ENCODE measurements at places on chromosomes 16 and 17.

GRCh38 chr17:46942441-46943217, 19.7 kb downstream of the GOSR2 start:
- no peak for DNase-seq

DNA sequence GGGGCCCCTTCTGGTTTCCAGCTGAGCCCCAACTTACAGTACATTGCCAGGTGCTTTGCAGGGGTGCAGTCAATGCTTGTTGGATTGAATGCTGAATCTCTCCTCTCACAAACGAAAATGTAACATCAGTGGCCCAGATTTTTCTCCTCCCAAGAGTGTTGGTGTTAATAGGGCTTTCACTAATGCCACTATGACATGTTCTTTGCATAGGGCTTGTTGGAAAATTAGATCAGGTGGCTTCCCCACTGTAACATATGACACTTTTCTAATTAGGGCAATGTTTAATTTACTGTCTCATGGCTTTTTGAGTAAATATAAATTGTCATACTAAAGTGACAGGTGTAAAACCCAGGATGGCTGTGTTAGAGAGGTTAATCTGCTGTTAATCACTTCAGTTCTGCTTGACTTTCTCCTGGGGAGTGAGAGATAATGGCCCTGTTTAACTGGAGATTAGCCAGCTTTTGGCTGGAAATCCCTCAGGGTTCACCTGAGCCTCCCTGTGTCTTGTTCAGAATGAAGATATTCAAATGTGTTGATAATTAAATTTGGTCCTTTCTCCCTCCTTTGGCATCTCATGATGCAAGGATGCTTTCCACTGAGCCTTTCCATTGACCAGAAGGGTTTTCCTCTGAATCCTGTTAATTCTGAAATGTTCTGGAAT, 502.3 kb downstream of the RBFOX1 start:
- no peak for DNase-seq

DNA sequence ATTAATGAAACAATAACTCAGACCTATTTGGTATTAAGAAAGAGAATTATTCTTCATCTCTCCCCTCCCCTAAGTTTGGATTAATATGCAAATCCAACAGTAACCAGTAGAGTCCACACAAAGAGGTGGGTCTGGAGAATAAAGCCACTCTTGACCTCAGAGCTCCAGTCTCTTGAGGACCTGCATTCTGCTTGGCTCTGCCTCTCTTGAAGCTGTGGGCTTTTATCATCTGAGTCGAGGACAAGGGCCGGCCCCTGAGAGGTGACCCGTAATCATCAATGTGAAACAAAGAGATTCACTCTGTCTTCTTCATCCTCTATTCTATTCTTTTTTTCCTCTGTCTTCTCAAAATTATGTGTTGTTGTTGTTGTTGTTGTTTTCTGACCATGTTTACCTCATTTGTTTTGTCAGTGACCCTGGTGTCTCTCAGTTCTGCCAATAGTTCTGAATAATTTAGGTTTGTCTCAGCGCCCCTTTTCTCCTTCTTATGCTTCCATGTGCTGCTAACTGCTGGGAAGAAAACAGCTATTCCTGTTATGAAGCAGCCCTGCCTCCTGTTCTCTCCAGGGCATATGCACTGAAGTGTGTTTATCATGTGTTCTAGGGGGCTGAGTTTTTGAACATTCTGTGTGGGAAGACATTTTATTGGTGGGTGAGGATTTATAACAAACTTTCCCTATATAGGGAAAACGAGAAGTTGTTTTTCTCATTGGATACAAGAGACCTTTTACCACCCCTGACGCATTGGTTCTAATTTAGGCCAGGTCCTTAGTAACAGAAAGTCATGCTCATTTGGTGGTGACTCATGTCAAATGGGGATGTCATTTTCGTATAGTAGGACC, 135.8 kb downstream of the TRIM37 start:
- DNase-seq: no peak

- no peak for DNase-seq
Observed at GRCh38 chr17:28575126-28575795, 1.4 kb downstream of the ALDOC start.

GRCh38 chr17:12616161-12616560, 49.5 kb upstream of the MYOCD start:
- no peak for DNase-seq

DNA sequence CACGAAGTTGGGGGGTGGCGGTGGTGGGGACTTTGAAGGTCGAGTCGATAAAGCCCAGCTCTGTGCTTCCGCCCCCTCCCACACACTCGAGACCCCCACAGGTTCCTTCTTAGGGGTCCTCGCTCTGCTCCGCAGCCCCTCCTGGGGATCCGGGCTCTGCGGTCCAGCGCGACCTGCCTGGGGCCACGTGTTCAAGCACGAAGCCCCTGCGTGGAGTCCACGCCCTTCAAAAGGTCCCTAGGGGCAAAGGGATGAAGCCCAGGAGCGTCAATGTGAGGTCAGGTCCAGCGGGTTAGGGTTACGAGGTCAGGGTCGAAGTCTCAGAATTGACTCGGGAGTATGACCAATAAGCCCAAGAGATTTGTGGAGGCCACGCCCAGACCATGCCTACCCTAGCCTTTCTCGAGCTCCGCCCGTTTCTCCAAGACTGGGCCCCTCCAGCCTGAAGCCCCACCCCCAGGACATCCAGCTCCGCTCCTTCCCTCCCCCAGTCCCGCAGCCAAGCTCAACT, 786 bp upstream of the CACNA1G start:
- DNase-seq: no peak

- DNase-seq: no peak
Observed at GRCh38 chr17:38364741-38365140, 13.1 kb downstream of the SOCS7 start.

- DNase-seq: no peak
Observed at GRCh38 chr16:65021852-65022595, 99.8 kb downstream of the CDH11 start.

DNA sequence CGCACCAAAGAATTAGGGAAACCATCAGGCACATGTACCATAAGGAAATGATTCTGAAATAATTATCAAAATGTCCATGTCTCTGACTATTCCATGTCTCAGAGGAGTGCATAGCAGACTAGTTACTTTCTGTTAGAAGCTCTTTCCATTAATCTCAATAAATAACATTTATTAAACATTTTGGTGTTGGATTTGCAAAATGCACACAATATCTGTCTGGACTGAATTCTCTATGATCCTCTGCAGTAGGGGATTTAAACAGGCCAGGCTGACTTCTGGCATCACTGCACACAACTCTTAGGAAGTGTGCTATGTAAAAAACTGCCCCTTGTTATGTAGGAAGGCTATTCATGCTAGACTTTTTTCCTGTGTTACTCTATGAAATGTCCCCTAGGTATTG, 283.3 kb upstream of the CDH5 start:
- no peak for DNase-seq

DNA sequence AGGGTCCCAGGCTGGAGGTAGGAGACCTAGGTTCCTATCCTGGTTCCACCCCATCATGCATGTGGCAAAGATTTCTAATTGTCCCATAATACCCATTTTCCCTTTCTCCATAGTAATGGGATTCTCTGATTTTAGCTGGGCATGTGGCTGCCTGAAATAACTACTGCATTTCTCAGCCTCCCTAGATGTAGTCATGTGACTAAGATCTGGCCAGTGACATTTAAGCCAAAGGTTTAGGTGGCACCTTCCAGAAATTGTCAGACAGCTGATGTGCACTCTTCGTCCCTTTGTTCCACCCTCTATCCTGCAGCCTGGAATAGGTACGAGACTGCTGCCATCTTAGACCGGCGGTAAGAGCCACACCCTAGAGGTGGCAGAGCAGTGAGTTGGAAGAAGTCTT, 8.2 kb downstream of the NXPH3 start:
- no peak for DNase-seq

DNA sequence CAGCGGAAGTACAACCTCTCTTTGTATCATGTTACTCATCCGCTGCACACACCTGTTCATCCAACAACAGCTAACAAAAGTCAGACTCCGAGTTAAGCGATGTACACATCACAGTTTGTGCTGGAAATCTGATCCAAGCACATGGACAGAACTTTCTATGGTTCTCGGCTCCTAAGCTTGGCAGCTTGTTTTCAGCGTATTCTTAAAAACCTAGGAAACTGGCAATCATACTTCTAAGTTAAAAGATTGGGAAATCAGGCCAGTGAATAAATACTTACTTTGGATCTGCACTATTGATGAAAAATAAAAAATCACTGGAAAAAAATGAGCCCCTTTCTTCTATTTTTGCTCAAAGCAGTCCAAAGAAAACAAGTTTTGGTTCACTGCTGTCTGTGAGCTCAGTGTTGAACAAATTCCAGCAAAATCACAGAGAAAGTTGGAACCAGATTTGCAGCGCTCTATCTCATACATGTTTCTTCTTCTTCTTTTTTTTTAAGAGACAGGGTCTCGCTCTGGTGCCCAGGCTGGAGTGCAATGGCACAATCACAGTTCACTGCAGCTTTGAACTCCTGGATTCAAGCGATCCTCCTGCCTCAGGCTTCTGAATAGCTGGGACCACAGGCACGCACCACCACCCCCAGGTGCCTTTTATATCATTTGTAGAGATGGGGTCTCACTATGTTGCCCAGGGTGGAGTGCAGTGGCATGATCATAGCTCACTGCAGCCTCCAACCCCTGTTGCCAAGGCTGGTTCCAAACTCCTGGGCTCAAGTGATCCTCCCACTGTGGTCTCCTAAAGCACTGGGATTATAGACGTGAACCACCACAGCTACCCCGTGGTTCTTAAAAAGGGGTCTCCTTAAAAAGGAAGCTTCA, 71.6 kb upstream of the CREBBP start:
- DNase-seq: no peak

GRCh38 chr16:52309446-52310416, 237.2 kb downstream of the TOX3 start:
- no peak for DNase-seq

GRCh38 chr16:54703339-54703738, 227.3 kb upstream of the IRX5 start:
- DNase-seq: no peak

- no peak for DNase-seq
Observed at GRCh38 chr16:79089735-79090284, 510.7 kb downstream of the MAF start.

DNA sequence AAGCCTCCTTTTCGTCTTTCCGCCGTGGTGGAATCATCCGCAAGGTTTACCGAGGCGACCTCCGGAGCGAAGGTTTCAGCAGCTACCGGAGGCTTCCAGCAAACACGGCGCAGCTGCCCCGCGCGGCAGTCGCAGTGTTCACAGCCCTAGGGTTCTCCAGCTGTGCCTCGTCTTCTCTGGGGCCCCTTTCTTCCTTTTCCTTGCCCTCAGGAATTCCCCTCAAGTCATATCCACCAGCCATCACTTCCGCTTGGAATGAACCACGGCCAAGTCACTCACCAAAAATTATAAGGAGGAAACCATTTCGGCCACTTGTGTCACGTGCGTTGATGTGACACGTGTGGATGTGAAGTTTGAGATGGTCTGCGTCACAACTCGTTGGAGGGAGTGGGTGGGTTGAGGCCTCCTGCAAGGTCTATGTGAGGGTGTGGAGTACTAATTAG, 636 bp upstream of the ERN1 start:
- no peak for DNase-seq

DNA sequence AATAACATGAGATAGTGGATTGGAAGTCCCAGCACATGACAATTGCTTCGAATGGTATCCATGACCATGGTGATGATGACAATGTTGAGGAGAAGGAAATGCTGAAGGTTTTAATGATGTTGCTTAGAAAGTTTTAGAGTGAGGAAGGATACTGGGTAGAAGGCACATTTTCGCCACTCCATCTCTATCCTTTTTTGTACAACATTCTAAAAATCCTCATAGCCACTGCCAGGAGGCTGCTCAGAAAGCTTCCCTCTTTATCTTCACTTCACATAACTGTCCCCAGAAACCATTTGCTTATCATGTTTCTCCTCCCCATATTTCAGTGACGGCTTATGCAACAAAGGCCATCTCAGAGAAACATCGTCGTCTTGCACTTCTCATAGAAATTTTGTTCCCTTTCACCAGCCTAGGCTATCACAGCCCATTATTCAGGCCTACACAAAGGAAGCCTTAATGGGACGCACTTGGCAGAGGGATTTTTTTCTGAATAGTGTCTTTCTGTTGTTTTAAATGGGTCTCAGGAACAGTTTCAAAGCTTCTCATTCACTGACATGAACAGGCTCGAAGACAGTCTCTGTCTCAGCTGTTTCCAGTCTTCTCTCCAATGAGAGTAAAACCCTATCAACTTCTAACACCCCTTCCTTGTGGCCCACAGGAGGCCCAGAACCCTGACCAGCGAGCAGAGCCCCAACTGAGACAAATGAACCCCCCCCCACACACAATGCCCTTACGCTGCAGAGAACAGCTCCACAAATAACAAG, 506.7 kb downstream of the HAPSTR1 start:
- no peak for DNase-seq

DNA sequence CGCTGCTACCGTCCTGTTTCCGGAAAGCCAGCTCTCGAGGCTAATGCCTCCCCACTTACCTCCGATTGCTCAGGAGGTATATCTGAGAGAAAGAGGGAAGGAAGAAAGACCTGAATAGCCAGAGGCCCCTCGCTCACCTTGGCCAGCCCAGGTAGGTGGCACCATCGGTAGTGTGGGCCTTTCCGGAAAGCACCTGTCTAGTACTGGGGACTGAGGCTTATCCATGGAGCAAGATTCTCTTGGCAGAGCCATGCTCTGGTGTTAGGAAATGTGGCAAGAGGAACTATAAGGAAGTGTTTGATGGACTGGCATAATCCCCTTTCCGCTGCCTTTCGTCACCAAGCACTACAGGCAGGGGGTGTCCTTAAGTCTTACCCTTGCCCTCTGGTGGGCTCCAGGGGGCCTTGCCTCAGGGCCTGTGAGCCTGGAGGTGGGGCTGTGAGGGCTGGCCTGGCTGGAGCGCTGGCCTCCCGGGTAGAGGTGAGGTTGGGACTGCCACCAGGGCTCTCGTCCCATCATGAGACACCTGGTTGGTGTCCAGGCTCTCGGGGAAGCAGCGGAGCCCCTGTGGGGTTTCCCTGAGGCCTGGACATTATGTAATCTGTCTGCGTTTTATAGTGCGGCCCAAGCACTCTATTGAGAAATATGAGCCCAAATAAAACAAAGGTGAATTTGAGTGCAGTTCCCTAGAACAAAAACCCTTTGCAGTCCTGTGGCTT, 2.9 kb downstream of the CMIP start:
- DNase-seq: no peak

DNA sequence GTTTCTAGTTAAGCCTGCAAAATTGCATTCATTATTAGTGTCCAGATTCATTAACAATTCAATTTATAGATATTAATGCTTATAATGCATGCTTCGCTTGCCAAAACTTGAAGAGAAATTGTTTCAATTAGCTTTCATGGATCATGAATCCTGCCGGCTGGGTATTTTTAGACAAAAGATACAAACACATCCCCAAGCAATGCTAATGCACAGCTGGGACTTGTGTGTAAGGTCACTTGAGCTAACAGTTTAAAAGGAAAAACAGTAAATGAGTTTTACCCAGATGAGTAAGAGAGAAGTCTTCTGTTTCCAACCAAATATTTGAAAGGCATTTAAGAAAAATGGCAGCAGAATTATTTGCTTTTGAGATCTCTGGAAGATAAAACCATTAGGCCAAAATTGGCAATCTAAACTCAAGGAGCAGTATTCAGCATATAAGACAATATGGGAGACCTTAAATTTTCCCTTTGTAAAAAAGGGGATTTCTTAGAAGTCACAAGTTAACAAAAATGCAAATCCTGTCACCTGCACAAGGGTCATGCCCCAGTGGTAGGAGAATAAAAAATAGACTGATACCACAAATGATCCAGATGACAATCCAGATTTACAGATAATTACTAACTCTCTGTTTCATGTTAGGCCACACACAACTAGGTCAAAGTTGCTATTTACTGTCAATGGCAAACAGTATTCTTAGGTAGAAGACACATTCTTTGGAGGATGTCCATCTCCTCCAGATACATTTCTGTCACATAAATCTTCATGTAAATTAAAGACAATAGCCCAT, 418.4 kb upstream of the PMFBP1 start:
- no peak for DNase-seq

- no peak for DNase-seq
Observed at GRCh38 chr16:57708168-57708567, 13.6 kb downstream of the DRC7 start.

Data from cortex of kidney (tissue), 1 donor.